T-helper 2 cell (primary cell): ENCODE measurements at places on chromosomes 7 and 10.

GRCh38 chr10:86941991-86942421 lies 15.4 kb downstream of the MMRN2 start:
- no peak for DNase-seq

DNA sequence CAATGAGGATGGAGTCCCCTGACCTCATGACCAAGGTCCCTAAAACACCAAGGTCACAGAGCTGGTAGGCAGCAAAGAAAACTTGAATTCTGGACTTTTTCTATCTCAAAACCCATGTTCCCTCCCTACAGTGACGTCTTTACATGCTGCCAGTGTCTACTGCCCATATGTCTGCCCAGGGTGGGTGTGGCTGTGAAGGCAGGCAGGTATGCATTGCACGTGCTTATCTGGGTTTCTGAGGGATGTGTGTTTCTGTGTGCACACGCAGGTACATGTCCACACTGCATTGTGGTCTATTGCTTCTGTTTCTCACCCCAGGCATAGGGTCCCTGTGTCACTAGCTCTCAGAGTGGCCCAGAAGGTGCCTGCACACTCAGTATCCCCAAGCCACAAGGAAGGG lies 13.5 kb downstream of the ATP6V1F start:
- no peak for DNase-seq

DNA sequence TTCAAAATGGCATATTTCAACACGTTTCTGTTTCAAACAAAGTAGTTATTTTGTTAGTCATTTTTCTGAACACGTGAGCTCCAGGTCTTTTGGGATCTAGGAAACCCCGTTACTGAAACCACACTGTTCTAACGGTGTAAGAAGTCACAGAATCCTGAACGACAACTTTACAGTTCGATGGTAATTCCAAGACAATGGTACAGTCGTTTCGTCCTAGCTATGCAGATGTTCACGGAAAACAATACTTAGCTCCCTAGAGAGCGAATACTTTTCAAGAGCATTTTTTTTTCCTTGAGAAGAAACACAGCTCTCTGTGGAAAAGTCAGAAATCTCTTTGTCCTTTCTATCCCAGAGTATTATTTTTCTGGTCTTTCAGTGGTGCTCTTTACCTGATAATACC lies 254.1 kb downstream of the ADARB2 start:
- no peak for DNase-seq

- DNase-seq, result no peak
Measured at GRCh38 chr10:101071267-101071884, 9.6 kb downstream of the KAZALD1 start.

DNA sequence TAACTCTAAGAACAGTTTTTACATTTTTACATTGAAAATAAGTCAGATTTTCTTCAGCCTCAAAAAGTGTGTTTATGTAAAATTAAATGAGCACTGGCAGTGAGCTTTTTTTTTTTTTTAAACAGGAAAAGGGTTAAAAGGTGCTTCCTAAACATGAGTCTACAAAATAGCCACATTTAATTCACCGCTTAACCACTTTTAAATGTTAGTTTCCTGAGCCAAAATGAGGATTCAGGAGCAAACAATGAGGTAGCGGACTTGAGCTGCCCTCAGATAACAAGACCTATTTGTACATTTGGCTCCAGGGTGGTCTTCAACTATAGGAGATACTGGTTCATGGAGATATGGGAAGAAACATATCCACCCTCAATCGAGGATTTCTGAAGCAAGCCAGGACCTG lies 22.8 kb downstream of the AKR1C3 start:
- DNase-seq, result no peak

GRCh38 chr7:15753887-15754579 lies 67.5 kb upstream of the MEOX2 start:
- DNase-seq, result no peak

GRCh38 chr10:59830601-59831259 lies 75.6 kb downstream of the CCDC6 start:
- DNase-seq, result no peak

GRCh38 chr7:1938788-1939433 lies 268.8 kb downstream of the ELFN1 start:
- no peak for DNase-seq

DNA sequence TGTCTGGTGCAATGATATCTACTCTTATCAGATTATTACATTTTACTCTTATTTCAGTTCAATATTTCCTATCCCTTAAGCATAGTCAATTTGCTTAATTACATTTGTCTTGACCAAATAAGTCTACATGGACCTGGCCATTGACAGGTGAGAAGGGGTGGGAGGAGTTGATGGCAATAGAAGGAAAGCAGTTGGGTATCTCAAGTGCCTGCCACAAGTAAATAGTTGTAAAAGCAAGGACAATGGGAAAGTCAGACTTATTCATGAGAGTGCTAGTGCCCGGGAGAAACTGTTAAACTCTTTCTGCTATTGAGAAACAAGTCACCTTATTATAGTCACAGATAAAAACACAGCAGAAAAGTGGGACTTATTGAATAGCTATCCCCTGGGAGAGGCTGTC lies 32.4 kb upstream of the HGF start:
- no peak for DNase-seq

- DNase-seq, result no peak
Measured at GRCh38 chr10:50439187-50439586, 184.6 kb downstream of the SGMS1 start.

DNA sequence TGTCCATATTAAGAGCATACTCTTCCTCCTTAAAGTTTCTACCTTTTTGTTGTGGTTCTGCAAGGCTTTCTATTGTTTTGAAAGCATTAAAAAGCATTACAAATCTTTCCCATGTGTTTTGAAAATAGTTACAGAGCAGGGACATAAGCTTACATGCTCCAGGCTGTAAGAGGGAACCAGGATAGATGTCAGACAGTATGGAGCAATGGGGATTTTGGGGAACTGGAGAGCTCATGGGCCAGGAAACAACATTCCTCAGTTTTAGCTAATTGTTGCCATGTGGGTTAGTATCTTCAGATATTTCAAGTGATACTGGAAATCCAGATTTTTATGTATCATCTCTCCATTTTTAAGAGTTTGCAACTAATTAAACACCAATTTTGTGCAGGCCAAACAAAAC lies 3.5 kb downstream of the MDFIC start:
- no peak for DNase-seq
